ENCODE measurements at places on chromosomes 3 and 15.

- DNase-seq: no peak
Observed at GRCh38 chr3:195186041-195186709, 84.8 kb downstream of the XXYLT1 start.

DNA sequence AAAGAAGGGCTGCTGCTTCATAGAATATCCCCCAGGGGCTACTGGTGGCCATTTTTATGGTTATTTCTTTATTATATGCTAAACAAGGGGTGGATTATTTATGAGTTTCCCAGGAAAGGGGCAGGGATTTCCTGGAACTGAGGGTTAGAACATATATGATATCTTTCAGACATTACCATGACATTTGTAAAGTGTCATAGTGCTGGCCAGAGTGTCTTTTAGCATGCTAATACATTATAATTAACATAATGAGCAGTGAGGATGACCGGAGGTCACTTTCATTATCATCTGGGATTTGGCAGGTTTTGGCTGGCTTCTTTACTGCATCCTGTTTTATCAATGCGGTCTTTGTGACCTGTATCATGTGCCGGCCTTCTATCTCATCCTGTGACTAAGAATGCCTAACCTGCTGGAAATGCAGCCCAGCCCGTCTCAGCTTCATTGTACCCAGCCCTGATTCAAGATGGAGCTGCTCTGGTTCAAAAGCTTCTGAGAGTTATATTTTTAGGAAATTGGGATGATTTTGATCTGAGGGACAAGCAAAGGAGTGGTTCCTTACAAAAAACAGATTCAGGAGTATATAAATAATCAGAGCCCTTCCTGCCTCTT, 9.1 kb upstream of the ZBTB20 start:
- DNase-seq: no peak

- DNase-seq: no peak
Observed at GRCh38 chr15:66374179-66374578, 12.5 kb upstream of the MAP2K1 start.

DNA sequence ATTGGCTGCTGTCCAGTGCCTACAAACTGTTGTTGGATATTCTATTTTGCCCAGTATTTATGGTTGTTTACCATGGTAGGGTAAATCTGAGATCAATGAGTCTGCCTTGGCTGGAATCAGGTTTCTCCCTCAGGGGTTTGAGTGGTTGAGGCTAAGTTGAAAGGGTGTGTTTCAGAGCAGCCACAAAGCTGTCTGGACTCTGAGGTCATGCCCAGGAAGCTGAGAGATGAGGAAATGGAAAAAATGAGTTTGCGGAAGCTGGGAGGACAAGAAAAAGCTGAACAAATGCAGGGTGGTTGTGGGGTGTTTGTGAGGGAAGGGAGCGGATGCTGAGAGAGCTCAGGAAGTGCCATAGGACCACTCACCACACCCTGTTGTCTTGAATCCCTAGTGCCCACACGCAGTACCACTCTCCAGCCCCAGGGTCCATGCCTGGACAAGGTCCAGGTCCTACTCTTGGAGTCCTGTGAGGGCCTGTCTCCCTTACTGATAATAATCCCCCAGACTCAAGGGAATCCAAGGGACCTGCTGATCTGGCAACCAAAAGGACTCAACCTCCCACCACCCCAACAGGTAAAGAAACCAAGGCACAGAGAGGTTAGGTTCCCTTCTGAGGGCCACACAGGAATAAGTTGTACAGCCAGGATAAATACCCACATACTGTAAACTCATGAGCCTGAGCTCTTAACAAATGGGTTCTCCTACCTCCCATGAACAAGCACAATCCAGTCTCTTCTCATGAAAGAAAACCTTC, 81.6 kb downstream of the PPCDC start:
- DNase-seq: peak; percentile 94

DNA sequence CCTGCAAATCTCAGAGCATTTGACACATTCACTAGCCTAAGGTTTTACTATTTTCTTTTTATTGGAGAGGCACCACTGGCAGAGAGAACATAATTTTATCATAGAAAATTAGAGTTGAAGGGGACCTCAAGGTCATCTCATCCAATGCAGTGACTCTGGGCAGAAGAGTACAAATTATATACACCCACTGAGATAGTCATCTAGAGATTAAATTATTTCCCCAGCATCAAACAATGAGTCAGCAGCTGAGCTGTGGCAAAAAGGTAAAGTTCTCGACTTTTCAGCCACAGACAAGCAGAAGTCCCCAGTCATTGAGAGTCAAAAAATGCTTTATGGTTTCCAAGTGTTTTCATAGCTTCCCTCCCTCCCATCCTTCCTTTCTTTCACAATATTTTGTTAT, 39.3 kb upstream of the SEMA6D start:
- DNase-seq: no peak

DNA sequence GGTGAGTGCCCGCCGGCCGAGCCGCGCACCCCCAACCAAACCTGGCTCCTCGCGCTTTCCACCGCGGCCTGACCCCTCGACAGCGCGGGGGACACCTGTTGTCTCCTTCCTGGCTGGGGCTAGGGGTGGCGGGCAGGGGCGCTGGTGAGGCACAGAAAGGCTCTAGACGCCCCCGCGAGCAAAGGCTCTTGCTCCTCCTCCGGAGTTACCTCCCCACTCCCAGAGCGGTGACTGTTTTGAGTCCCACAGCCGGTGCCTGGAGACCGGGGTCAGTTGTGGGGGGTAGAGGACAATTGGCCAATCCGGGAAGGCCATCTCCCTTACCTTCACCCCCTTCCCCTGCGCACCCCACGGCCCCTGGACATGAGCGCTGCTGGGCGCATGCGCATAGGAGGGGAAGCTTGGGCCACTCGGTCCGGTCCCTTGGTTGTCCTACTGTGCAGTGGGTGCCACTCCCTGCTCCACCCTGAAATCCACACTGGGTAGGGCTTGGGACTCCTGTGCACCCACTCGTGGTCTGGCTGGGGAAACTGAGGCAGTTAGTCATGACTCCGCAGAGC, 554 bp downstream of the CHST13 start:
- no peak for DNase-seq

- DNase-seq: no peak
Observed at GRCh38 chr15:40969363-40969762, 16.1 kb downstream of the CHAC1 start.

DNA sequence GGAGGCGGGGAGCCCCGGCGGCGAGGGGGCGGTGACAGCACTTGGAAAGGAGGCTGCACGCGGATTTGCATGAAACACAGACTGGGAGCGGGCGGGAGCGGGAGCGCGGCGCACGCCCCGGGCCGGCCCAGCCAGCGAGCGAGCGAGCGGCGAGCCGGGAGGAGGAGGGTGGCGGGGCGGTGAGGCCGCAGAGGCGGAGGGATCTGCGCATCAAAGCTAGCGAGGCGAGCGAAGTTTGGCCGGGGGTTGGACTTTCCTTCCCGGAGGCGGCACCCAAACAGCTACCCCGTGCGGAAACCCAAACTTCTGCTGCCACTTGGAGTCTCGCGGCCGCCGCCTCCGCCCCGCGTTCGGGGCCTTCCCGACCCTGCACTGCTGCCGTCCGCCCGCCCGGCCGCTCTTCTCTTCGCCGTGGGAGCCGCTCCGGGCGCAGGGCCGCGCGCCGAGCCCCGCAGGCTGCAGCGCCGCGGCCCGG, at the start of gene SMAD3:
Gene SMAD3, plus strand, starts transcription at position 72 of the 475 bp plus-strand sequence. CDS start 553 bp downstream, outside the sequence.
- peak; percentile 87 for DNase-seq

DNA sequence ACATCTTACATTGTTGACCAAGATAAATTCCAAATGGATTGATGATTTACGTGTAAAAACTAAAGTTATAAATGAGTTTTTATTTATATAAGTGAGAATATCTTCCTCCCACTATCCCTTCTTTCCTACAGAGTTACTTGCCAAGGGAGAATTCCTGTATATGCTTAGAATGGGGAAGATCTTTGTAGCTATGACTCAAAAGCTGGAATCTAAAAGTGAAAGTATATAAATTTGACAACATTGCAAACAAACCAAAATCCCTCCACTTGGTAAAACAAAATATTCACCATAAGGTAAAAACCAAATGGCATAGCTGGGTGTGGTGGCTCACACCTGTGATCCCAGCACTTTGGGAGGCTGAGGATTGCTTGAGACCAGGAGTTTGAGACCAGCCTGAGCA, 52.7 kb upstream of the GCNT3 start:
- DNase-seq: peak; percentile 9

DNA sequence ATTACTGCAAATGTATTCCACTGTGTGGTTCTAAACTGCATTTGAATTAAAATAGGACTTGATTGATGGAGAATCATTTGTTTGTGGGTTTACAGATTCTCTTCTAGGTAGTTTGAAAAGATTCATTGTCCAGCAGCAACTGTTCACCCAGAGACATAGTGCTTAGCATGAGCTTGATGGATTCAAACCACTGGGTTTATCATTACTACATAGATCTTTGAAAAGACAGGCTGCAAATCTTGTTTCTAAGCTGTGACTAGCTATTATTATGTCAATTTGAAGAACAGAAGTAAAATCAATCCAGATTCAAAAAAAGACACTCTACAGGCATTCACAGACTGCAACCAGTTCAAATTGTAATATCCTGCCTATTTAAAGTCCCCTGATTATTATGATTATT, 49.8 kb downstream of the MBNL1 start:
- no peak for DNase-seq

- DNase-seq: no peak
Observed at GRCh38 chr3:182636646-182637045, 156.7 kb upstream of the ATP11B start.

GRCh38 chr3:13954741-13955483, 75.0 kb upstream of the WNT7A start:
- no peak for DNase-seq

DNA sequence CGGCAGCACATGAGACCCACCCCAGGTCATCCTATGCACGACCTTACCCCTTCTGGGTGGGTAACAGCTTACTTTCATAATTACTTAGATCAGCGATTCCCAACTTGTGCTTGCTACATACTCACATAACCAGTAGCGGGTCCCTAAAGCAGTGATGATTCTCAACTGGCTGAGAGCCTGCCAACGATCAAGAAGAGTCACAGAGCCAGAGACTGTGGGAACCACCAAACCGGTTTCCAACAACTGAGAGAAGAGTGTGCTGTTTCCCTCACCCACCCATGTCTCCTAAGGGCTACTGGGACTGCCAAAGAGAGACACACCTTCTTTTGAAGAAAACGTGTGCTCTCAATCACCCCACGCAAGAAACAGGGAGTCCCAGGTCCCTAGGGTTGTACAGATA, 12.0 kb upstream of the XXYLT1 start:
- DNase-seq: no peak

Data from inflammatory macrophage treated with lipopolysaccharide for 1 hour (primary cell).